ENCODE measurements at places on chromosomes 12 and 14.

- DNase-seq, result no peak
Observed at GRCh38 chr14:88866305-88866704, 41.9 kb downstream of the TTC8 start.

- DNase-seq, result no peak
Observed at GRCh38 chr12:4587108-4587507, 25.1 kb downstream of the DYRK4 start.

GRCh38 chr12:122096591-122097149 lies 18.1 kb downstream of the MLXIP start:
- DNase-seq, result no peak

DNA sequence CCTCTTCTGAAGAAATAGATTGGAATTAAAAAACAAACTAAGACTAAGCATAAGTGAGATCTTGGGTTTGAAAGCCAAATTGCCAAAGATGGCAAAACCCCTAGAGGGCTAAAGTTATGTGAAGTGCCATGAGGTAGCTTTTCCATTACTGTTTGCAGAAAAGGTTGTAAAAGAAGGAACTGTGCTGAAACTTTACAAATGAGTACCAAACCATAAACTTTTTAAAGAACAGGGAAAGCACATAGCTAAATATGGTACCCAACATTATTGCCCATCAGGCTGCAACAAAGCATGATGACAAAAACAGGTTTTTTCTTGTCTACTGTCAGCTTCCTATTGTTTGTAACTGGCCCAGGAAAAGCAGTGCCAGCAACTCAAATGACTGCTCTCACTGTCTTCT lies 224.2 kb downstream of the RAD51B start:
- DNase-seq, result no peak

- no peak for DNase-seq
Observed at GRCh38 chr12:42469355-42470175, 120.0 kb downstream of the PRICKLE1 start.

DNA sequence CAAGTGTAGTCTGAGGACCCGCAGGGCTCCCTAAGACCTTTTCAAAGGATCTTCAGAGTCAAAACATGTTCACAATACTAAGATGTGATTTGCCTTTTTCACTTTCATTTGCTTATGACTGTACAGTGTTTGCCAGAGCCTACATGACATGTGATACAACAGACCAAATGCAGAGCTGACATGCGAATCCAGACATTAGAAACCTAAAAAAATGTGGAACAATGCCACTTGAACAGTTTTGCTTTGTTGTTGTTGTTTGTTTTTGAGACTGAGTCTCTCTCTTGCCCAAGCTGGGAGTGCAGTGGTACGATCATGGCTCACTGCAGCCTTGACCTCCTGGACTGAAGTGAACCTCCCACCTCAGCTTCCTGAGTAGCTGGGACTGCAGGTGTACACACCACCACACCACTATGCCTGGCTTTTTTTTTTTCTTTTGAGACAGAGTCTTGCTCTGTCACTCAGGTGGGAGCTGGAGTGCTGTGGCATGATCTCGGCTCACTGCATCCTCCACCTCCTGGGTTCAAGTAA lies 5.3 kb upstream of the RAB35 start:
- DNase-seq, result no peak

DNA sequence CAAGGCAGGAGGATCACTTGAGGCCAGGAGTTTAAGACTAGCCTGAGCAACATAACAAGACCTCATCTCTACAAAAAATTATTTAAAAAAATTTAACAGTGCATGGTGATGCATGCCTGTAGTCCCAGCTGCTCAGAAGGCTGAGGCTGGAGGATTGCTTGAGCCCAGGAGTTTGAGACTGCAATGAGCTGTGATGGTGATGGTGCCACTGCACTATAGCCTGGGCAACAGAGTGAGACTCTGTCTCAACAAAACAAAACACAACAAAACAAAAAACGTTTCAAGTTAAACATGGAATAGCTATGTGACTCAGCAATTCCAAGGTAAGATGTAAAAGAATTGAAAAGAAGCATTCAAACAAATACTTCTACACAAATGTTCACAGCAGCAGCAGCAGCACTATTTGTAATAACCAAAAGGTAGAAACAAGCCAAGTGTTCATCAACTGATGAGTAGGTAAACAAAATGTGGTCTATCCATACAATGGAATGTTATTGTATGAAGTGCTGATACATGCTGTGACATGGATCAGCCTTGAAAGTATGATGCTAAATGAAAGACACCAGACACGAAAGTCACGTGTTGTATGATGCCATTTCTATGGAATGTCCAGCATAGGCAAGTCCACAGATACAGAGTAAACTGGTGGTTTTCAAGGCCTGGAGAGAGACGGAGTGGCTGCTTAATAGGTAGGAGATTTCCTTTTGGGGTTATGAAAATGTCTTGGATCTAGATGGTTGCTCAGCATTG lies 31.4 kb downstream of the CFAP251 start:
- no peak for DNase-seq

- no peak for DNase-seq
Observed at GRCh38 chr14:55699131-55700057, 119.4 kb downstream of the KTN1 start.

GRCh38 chr12:53539526-53539925 lies 32.2 kb upstream of the NPFF start:
- no peak for DNase-seq

- DNase-seq, result no peak
Observed at GRCh38 chr12:29771786-29772185, 12.0 kb downstream of the TMTC1 start.
